ENCODE measurements at places on chromosomes 5 and 9.

DNA sequence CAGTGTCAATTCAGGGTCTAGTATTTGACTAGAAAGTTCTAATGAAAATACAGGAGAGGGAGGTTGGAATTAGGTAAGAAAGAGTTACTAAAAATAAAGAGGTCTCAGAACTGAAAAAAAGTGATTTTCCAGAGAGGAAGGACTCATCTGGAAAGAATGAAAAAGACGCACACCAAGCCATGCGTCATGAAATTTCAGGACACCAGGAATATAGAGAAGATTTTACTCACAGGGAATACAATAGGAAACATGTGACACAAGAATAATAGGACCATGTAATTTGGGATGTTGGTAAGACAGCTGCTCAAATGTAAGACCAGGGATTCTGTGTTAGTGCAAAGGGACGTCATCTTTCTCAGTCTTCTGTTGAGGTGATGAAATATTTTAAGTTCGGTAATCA is 224.7 kb downstream of the GDNF start:
- DNase-seq: no peak

DNA sequence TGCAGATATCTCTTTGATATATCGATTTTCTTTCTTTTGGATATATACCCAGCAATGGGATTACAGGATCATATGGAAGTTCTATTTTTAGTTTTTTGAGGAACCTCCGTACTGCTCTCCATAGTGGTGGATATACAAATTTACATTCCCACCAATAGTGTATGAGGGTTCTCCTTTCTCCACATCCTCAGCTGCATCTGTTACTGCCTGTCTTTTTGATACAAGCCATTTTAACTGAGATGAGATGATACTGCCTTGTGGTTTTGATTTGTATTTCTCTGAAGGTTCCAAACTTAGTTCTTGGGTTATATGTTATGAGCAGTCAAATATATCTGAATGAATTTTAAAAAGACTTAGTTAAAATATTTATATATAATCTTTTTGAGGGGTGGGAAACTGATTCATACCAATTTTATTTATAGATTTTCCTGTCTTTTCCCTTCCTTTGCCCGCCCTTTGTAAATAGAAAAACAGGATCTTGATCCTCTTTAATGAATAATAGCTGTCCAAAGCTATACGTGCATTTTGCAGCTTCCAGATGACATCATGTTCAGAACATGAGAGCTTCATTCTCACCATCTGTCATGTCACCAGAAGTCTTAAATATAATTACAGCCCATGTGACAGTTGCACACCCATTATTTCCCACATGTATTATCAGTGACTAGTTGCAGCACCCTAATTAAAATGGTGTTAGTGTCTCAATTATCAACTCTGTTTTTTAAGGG is 6.2 kb upstream of the ARHGEF28 start:
- no peak for DNase-seq

- DNase-seq: no peak
Measured at GRCh38 chr5:5467737-5468136, 45.3 kb downstream of the ICE1 start.

DNA sequence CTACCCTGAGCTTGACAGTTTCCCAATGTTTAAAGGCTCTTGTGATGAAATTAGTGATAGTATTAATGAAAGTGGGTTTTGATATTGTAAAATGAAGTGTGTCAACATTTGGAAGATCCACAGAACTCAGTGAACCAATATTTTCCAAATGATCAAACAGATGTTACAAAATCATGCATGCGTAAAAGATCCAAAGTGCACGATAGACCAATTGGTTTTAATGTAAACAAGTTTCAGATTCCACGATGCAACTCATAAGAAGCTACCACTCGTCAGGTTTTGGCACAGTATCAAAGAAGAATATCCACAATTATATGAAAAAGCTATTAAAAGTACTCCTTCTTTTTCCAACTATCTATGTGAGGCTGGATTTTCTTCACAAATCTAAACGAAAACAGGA is 82.3 kb downstream of the SLC38A9 start:
- DNase-seq: no peak

DNA sequence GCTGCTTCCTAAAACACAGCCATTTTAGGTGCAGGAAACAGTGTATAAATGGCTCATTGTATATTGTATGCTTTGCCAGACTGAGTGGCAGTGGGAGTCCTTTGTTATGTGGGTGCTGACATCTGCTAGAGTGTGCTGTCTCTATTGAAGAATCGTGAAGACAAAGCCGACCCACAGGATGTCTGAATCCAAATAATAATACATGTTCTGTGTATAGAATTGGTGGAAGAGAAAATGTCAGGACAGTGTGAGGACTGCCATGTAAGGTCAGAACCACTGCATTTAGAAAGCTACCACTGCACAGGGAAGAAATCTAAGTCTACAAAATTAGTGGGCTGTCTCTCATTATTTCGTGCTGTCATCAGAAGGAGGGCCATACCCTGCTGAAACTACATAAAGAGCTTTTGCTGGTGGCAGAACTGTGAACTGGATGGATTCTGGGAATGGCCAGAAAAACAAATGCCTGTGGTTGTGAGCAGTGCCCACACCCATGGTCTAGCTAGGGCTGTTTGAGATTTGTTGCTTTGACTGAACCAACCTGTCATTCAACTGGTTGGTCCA is 2.5 kb downstream of the IL7R start:
- DNase-seq: no peak

DNA sequence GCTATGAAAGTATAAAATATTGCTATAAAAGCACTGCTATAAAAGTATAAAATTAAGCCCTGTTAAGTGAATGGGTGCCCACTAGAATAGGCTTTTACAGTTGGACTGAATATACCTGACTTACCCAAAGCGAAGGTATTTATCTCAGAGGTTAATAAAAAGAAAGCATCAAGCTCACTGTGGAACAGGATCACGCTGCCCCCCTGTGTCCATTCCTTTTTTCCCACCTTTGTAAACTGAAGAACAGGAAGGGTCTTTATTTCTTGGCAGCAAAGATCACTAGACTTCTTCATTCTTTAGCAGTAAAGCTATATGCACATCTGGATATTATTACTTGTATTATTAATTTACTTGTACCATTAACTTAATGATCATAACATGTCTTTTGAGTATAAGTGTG is 22.1 kb upstream of the PLPP6 start:
- no peak for DNase-seq

DNA sequence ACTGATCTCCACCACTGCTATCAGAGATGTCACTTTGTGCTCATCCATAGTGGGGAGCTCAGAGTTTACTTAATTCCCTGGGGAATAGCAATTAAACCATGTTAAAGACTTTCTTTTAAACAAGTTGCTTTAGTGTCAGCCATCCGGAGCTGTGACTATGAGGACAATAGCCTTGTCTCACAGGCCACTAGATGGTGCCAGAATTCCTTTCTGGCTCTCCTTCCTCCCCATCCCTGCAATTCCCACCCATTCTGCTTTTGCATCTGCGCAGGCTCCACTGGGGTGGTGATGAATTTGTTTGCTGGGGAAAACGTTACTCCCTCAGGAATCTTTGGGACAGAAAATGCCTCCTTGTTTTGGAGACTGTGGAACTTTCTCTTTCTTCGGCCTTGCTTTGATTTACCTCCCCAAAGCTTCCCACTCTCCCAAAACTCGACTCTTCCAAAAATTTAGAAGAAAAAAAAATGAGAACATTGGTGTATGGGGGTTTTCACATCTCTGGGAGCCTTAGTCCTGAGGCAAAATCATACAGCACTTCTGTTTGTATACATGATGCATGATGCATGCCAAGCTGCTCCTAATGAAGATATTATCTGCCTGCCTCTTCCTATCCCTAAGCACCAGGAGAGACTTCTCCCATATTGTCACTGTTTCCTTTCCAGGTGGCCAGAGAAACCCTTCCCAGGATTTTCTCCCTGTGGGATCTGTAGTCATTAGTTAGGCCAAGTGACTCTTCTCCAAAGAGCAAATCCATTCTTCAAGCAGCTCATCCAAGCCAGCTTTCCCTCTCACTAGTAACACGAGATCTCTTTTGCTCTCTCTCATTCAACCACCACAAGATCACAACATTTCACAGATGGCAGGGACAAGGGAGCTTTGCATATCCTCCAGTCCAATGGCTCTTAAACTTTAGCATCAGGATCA is 466.1 kb downstream of the TLR4 start:
- no peak for DNase-seq

GRCh38 chr9:70865471-70865870 is 255.9 kb downstream of the TRPM3 start:
- no peak for DNase-seq

DNA sequence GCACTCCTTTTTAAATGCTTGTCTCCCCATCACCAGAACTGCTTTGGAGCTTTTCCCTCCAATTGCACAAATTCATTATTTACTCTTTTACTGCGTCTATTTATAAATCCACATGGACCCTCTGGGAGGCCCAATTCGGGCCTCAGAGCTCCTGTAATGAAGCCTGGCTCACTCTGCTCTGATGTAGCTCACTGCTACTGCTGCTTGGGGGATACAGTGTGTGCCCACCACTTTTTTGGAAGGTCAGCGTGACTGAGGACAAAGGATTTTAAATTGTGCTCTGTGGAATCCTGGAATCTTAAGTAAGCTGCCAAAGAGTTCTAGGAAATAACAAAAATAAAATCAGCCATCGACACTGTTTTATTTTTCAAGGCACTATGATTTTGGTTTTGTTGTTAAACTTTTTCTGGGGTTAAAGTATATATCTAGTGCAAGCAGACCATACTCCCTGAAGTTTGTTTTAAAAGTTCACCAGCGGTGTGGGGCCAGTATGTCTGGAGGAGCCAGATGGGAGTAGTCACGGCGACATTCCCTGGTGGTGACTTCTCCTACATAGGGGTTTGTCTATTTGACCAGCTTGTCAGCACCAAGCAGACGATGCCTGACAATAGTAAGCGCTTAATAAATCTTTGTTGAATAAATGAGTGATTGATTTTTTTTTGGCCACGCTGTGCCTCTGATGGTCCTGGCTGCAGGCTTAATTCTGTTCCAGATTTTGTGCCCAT is 142.8 kb downstream of the TMEM38B start:
- no peak for DNase-seq

DNA sequence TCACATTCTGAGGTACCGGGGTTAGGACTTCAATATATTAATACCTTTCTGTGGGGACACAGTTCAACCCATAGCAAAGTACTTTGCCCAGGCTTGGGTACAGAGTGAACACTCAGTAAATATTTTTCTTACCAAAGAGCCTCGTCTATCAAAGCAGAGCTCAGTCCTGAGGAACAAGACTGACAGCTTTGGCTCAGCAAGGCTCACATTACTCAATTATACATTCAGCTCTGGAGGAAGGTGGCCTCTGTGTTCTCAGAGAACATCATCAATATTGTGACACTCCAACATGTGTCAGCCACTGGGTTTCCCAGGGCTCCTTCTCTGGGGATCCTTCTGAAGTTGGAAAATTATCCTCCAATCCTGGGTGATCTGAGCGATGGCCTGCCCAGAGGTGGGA is 186.4 kb downstream of the NMUR2 start:
- DNase-seq: no peak

- peak; percentile 90 for DNase-seq
Measured at GRCh38 chr5:39424736-39425637, at the start of gene DAB2. Gene DAB2 (minus strand): TSS chr5:39424980. CDS start chr5:39394320, 30,660 bp downstream.

DNA sequence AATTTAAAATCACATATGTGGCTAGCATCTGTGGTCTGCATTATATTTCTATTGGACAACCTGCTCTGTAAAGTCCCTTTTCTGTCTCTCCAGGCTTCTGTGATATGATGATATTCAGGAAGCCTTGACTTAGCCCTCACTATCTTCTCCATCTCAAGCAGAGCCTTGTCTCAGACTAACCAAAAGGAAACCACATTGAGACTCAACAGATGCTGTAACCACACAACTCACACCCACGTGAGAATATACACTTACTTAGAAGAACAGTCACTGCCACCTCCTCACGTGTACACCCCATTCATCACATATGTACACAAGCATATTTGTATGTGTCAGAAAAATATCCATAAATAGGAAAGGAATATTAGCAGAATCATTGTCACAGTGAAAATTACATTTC is 33.6 kb downstream of the HTR4 start:
- DNase-seq: no peak

- no peak for DNase-seq
Measured at GRCh38 chr5:135313946-135314345, 85.1 kb downstream of the MACROH2A1 start.

GRCh38 chr9:6897898-6898302 is 140.1 kb downstream of the KDM4C start:
- DNase-seq: no peak

Data from coronary artery (tissue), 2 donors.